ENCODE measurements at places on chromosomes 12 and 14.

DNA sequence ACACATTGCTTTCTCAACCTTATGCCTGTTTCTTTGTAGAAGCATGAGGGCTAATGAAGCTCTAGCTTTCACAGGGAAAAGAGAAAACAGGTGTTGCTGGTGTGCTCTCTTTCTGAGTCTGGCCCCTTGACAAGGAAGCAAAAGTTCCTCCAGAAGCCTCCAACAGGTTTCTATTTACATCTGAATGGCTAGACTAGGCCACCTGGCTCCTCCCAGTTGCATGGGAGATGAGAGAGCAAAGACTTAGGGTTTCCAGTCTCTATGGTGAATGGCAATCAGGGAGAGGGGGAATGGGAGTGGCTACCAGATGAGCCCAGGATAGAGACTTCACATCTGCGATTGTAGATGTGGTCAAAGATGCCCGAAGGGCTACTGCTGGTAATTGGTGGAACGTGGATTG, 138.1 kb upstream of the PLXNC1 start:
- DNase-seq, result no peak

GRCh38 chr14:32737621-32738020, 201.1 kb upstream of the NPAS3 start:
- no peak for DNase-seq

DNA sequence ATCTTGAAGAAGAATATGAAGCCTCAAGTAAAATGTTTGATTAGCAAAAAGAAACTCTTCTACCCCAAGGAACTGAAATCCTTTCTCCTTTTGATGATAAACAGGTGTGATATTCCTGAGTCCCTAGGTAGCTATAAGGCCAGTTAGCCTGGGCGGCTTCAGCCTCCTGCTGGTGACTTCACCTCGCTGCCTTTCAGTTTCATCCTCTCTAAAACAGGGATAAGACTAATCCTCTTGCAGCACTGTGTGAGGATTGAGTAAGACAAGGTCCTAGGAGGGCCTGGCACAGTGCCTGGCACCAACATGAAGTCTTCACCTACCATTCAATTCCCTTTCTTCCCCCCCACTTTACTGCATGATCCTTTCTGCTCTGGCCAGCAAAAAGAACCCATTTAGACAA, 42.1 kb downstream of the CIT start:
- DNase-seq, result no peak

GRCh38 chr12:113137861-113138783, 2.6 kb upstream of the RASAL1 start:
- DNase-seq, result no peak

- no peak for DNase-seq
Measured at GRCh38 chr12:99916555-99916954, 68.2 kb downstream of the ANKS1B start.

- no peak for DNase-seq
Measured at GRCh38 chr14:39474416-39474911, 42.2 kb upstream of the FBXO33 start.
